ENCODE measurements at places on chromosomes 1 and 21. TPM values are rescaled to one million over a fixed set of nuclear protein-coding genes. Genes with fewer than 3 reads are reported as not detected.

Gene SPRR2D
- not detected for total RNA-seq

Gene AMY2A
- total RNA-seq, result not detected

Gene HTR6
- not detected for total RNA-seq

Gene RNU11
- not detected for total RNA-seq

Gene ARTN
- not detected for total RNA-seq

DNA sequence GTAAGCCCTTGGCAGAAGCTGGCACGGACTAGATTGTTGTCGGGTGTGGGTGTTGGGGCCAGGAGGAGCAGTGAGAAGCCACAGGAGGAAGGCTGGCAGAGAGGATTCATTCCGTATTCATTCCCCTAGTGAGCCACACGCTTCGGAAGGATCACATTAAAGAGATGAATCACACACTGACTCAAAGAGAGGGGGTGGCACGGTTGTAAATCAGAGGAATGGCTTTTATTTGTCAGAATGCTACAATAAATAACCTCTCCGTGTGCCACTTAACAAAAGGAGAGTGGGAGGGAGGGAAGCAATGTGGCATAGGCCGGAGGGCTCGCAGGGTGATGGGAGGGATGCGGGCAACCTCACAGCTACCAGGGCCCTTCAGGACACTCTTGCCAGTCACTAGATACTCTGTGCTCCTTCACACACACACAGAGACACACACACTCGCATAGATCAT lies 135.5 kb downstream of the HIVEP3 start:
- peak; percentile 88 for DNase-seq

- peak; percentile 32 for DNase-seq
These were observed 341.0 kb upstream of the NEGR1 start for GRCh38 chr1:72623299-72623708.

- DNase-seq, result no peak
These were observed 46.0 kb downstream of the RUNX1 start for GRCh38 chr21:35002879-35003722.

DNA sequence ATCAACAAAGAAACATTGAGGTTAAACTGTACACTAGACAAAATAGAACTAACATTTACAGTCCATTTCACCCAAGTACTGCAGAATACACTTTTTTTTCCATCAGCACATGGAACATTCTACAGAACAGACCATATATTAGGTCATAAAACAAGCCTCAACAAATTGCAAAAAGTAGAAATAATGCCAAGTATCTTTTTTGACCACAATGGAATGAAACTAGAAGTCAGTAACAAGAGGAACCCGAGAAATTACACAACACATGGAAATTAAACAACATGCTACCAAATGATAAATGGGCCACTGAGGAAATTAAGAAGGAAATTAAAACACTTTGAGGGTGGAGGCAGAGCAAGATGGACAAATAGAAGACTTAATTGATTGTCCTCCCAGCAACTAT lies 8.4 kb upstream of the C1orf185 start:
- no peak for DNase-seq

GRCh38 chr1:110565565-110565964 lies 40.6 kb downstream of the KCNA2 start:
- DNase-seq, result no peak

DNA sequence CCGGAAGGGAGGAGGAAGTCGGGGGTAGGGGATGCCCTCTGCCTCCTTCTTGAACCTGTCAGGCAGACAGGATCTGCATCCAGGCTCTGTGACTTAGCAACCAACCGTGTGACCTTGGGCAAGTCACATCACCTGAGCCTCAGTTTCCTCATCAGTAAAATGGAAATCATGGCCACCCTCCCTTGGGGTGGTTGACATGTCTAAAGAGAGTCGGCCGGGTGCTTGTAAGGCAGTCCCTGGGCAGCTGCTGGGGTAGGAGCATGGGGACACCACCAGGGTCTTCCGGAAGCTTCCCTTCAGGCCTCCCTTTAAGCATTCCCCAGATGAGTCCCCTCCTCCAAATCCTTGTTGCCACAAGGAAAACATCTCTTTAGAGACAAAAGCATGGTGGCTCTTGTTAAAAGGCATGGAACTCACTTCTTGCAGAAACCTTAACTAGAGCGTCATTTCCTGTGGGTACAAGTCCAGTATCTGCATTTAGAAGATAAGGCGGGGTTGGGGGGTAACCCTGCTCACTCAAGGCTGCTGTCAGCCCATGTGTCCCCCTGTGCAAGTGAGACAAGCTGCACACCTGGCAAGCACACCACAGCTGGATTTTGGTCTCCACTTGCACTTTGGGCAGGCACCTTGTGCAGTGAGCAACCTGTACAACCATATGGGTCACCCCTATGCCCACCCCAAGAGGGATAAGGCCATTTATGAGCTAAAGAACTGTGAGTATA lies 10.4 kb downstream of the CLCNKB start:
- no peak for DNase-seq

DNA sequence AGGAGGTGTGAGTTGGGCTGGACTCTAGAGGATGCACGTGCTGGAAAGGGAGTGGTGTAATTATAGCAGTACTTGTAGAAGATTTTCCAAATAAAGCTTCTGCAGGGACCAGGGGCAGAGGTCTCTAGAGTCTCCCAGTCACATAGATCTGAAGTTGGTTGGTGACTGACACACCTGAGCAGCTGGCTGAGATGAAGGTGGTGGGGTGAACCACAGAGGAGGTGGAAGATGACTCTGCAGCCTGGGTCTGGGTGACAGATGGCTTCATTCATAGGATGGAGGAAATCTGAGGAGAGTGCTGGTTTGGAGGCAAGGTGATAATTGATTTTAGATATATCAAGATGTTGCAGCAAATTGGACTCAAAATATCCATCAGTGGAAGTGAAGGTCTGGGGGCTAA lies 178.9 kb upstream of the IVNS1ABP start:
- no peak for DNase-seq

DNA sequence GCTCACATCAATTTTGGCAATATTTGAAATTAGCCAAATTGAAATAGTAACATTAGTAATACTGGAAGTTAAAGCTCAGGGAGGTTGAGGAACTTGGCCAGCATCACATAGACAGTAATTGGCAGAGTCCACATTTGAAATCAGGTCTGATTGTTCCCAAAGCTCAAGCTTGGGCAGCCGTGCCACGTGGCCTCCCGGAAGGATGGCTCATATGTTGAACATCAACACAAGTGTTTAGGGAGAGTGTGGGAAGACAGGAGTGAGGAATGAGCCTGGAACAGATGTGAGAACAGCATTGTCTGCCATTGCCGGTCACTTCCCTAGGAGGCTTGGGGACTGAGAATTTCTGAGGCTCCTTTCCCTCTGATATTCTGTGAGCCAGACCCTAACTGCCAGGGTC lies 40.2 kb upstream of the RBM15 start:
- no peak for DNase-seq

- no peak for DNase-seq
These were observed 1.4 kb downstream of the SH3BP5L start for GRCh38 chr1:248824301-248824700.

GRCh38 chr1:115308969-115309368 lies 29.1 kb downstream of the NGF start:
- DNase-seq, result no peak

DNA sequence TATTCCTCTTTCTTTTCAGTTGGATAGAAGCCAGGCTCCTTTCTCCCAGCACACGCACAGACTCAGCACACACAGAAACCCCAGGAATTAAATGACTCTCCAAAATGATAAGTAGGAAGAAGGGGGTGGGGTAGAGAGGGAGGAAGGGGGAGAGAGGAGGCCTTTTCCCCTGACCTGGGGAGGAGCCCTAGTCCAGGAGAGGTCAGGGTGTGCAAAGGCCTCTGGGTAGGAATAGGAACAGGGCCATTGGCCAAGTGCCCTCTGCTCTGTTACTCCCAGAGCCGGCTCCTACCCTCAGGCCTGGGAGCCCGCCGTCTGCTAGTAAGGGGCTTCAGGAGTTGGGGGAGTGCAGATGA lies 35.6 kb upstream of the PUM1 start:
- peak; percentile 40 for DNase-seq

DNA sequence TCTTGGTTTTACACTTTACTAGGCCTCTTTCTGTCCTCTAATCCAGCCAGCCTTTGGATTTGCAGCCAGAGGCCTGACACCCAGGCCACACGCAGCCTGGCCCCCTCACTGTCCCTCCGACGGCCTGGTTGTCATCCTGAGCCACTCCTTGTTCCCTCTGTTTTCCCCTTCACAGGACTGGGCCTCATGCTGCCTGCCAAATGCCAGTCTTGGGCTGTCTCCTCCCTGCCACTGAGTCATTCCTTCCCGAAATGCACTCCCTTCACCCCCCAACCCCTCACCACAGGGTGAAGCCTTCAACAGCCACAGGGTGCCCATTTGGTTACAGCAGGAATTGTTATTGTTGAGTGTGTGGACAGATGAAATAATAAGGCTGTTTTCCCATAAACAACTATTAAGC lies 21.3 kb downstream of the ACOT11 start:
- DNase-seq, result no peak

GRCh38 chr1:24199291-24199900 lies 12.3 kb upstream of the IFNLR1 start:
- DNase-seq, result peak; percentile 61

- peak; percentile 6 for DNase-seq
These were observed 25.2 kb downstream of the PROK1 start for GRCh38 chr1:110476028-110476765.

GRCh38 chr21:21151231-21151630 lies 153.0 kb downstream of the NCAM2 start:
- DNase-seq, result no peak

DNA sequence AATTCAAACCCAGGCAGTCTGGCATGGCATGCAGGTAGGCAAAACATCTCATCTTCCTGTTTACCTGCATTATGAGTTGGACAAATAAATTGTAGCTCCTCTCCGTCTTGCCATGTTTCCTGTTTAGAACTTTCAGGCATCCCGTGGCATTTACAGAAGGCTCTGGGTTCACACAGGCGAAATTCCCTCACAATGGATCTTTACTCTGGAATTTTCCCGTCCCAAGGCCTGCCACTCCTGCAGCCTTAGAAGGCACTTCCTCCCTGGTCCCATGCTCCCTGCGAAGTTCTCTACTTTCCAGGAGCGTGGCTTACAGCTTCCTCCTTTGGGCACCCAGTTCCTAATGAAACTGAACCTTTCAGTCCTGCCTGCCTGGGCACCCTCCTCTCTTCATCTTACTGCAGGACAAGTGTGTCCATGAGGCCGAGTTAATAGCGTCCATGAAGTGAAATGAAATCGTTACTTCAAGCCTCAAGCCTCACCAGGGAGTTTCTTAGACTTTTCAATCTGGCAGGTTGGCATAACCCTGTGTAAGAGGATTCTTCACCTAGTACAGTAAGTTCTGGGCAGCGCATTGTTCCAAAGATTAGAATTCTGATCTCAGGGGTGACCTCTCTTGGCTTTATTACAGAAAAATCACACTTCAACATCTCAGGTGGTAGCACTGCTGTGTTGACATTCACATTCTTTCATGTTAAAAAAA lies 36.8 kb upstream of the AHCYL1 start:
- no peak for DNase-seq
